ENCODE measurements at places on chromosomes 5 and 9.

- no peak for DNase-seq
Measured at GRCh38 chr9:13082796-13083195, 196.7 kb downstream of the MPDZ start.

- DNase-seq, result no peak
Measured at GRCh38 chr5:154278186-154278585, 87.7 kb downstream of the GALNT10 start.

DNA sequence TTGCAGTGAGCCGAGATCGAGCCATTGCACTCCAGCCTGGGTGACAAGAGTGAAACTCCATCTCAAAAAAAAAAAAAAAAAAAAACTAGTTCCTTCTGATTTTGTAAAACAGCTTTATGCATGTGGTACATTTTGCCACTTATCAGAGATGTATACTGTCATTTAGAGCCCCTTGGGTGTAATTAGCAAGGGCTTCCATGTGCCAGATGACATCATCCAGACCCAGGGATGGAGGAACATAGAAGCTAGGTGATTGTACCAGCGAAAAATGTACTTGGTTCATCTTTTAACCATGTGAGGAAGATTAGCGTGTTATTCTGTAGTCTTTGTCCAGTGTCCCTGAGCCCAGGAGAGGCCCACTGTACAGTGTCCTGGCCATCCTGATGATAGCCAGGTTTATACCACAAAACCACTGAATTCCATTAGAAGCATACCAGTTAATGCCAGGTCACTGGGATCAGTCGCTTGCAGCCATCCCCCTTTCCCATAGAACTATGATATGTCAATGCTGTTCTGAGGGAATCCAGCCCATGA, 239.3 kb upstream of the SGCD start:
- DNase-seq, result no peak

DNA sequence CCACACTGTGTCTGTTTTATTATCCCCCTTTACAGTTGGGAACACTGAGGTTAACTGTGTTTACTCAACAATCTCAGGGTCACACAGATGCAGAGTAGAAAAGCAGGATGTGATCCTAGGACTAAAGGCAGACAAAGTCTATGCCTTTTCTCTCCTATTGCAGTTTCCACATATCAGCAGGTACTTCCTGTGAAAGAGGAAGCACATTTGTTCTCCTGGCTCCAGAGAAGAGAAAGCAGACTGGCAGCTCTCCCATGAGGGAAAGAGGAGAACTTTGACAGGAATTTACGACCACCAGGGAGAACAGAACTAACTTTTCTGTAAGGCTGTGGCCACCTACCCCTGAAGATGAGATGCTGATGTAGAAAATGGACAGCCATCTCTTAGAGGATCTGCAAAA, 84.2 kb upstream of the TNC start:
- DNase-seq, result no peak

DNA sequence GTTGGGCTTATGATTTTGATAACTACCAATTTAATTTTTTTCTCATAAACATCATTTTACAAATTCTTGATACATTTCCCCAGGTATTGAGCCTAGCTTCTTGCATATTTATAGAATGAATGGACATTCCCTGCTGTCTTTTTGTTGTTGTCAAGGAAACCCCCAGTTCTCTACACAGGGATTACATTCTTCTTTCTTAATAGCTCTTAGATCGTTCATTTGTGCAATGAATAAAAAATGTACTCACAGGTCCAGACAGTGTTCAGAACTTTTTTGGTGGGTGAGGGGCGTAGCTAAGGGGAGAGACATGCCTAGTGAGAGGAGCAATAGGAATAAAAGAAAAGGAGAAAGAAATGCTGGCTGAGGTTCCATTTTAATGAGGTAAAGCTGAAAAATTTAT, 58.6 kb downstream of the VCAN start:
- DNase-seq, result no peak
